Fibroblast of skin of scalp (primary cell): ENCODE measurements at places on chromosomes 13 and 19.
A peak's percentile ranks its signal among the peaks of the same experiment; 100 is the strongest.

GRCh38 chr13:106550570-106551135, 15.2 kb upstream of the EFNB2 start:
- DNase-seq = no peak

DNA sequence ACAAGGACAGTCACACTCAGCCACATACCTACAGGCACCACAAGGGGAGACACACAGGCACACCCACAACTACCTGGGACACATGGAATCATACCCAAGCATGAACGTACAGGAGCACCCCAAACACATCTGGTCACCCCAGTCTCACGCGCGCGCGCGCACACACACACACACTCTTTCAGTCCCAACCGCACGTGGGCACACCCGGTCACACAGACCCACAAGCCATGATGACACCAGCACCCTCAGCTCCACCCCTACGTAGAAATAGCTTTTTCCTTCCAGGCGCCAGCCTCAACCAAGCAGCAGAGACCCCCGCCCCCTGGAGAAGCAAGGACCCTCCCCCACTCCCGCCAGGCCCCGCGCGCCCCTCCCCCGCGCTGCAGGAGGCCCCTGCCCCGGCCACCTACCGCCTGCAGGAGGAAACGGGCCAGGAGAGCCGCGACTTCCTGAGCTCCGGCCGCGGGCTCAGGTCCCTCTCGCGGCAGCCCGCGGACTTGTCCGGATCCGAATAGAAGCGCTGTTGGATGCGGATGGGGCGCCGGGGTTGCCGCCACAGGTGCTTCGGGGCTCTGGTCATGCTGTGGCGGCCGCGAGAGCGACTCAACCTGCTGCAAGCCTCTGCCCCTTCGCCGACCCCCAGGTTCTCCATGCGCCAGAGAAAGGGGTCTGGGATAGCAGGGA, 6.4 kb upstream of the PDE4C start:
- DNase-seq = no peak

DNA sequence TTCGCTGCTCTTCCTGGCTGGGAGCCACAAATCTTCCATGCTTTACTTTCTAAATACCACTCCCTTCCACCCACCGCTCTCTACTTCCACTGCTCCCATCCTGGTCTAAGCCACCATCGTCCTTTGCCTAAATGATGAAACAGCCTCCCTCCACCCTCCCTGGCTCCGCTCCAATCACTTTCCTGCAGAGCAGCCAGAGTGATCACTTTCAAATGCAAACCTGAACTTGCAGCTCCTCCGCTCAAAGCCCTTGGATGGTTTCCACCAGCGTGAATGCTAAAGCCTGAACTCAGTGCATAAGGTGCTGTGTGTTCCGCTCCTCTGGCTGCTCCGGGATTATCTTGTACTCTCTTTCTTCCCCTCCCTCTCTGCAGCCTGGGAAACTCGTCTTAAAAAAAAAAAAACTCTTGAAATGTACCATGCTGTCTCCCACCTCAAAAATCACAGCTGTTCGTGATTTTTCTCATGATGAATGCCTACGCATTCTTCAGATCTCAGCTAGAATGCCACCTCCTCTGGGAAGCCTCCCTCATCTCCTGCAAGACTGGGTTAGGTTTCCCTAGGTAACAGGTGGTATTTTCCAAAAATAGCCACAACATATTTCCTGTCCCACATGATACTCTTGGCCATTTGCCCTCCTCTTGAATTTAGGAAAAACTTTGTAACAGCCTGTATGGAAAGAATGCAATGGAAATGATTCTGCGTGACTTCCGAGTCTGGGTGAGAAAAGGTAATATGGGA, 3.7 kb upstream of the SIN3B start:
- peak; percentile 83 for DNase-seq

- DNase-seq = peak; percentile 39
These were observed 176.7 kb upstream of the RNF113B start for GRCh38 chr13:98353750-98354149.

DNA sequence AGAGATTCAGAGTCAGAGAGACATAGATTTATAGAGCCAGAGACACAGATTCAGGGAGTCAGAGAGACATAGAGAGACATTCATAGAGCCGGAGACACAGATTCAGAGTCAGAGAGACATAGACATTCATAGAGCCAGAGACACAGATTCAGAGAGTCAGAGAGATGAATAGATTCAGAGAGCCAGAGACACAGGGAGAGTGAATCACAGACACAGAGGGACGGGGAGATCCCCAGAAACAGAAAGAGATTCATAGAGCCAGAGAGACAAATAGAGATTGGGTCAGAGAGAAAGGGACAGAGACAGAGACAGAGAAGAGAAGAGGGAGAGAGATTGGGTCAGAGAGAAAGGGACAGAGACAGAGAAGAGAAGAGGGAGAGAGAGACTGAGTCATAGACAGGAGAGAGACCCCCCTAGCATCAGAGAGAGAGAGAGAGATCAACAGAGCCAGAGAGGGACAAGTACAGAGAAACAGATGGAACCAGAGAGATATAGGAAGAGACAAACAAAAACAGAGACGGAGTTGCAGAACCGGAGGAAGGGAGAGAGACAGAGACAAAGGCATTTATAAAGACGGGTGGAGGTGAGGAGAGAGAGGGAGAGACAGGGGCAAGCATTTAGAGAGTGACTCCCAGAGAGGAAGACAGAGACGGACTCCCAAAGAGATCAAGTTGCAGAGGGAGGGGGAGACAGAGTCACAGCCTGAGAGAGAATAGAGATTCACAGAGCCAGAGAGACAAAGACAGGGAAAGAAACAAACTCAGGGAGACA, 1.1 kb upstream of the PRKCG start:
- no peak for DNase-seq

DNA sequence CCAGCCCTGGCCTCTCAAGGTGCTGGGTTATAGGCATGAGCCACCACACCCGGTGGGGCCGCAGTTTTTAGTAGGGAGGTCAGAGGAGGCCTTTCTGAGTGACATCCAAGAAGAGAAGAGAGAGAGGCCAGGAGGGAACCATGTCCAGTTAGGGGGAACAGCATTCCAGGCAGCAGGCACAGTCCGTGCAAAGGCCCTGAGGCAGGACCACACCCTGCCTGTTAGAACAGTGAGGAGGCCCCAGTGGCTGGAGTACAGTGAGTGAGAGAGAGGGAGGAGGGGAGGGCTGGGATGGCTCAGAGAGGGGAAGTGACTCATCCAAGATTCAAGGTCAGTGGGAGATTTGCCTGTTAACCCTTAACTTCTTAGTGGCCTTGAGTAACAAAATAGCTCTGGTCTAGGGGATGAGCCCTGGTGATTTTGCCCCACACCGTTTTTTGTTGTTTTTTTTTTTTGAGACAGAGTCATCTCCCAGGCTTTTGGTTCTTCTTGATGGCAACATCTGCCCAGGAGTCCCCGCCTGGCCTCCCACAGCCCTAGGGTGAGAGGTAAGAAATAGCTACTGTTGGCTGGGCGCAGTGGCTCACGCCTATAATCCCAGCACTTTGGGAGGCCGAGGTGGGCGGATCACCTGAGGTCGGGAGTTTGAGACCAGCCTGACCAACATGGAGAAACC, 2.7 kb upstream of the PLIN3 start:
- peak; percentile 94 for DNase-seq

- no peak for DNase-seq
These were observed 463 bp upstream of the POMP start for GRCh38 chr13:28658539-28658795.

DNA sequence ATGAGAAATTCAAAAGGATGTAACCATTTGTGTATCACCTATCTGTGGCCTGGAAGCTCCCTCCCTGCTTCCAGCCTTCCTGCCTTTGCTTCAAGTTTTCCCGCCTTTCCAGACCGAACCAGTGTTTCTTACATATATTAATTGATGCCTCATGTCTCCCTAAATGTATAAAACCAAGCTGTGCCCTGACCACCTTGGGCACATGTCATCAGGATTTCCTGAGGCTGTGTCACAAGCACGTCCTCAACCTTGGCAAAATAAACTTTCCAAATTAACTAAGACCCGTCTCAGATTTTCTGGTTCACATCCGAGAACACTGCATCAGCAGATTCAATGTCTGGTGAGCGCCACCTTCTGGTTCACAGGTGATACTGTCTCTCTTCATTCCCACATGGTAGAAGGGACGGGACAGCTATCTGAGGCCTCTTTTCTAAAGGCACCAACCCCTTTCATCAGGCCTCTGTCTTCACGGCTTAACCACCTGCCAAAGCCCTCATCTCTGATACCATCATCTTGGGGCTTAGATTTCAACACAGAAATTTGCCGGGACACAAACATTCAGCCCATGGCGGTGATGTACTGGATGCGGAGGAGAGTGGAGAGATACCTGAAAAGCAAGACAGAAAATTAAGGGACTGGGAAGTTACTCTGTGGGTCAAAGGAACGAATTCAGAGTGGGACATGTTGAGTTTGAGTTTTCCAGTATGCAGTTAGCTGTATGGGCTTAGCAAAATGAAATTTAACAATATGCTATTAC, 58.7 kb upstream of the PABPC3 start:
- peak; percentile 56 for DNase-seq

GRCh38 chr19:16561382-16561781, 10.8 kb downstream of the SLC35E1 start:
- no peak for DNase-seq

GRCh38 chr19:1265615-1266128, 3.5 kb upstream of the CIRBP start:
- DNase-seq = peak; percentile 97

GRCh38 chr13:102947745-102948405, 102.0 kb downstream of the ERCC5 start:
- DNase-seq = no peak

DNA sequence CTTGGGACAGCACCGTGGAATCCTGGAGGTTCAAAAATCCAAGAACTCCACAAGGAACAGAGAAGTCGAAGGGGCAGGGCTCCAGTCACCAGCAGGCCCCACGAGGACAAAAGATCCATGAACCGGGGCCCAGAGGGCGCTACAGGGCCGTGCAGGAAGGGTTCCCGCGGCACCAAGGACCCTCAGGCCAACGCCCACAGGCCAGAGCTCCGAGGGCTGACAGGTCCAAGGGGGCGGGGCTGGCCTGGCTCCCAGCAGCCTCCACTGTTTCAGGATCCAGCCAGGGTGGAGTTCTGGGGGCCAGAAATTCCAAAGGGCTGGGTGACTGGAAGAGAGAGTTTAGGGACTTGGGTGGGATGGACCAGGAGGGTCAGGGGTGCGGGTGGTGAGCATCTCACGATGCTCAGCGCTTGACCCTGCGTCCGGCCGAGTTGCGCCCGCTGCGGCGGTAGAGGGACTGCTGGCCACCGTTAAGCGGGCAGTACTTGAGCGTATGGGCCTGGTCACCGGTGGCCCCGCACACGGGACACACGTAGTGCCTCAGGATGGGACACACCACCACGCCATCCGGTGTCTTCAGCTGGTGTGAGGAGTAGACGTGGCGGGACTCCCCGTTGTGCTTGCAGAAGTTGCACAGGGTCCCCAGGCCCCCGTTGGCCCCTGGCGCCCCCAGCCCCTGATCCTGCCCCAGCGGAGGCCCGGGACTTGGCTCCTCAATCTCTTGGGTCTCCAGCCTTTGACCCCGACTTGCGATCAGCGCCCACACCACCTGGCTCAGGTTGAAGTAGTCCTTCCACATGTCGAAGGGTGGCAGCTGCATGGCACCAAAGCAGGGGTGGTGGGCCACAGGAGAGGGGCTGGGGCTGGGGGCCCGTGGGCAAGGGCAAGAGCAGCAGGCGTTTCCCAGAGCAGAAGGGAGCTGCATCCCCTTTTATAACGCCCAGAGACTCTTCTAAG, at the start of gene NANOS2:
NANOS2 (minus strand) TSS at position 905 of the 957 bp plus-strand sequence; CDS start at position 820, 85 bp downstream.
- no peak for DNase-seq

GRCh38 chr13:111490611-111491010, 170.2 kb downstream of the TEX29 start:
- no peak for DNase-seq

GRCh38 chr19:36030264-36031148, 2.2 kb downstream of the CLIP3 start:
- DNase-seq = peak; percentile 36

DNA sequence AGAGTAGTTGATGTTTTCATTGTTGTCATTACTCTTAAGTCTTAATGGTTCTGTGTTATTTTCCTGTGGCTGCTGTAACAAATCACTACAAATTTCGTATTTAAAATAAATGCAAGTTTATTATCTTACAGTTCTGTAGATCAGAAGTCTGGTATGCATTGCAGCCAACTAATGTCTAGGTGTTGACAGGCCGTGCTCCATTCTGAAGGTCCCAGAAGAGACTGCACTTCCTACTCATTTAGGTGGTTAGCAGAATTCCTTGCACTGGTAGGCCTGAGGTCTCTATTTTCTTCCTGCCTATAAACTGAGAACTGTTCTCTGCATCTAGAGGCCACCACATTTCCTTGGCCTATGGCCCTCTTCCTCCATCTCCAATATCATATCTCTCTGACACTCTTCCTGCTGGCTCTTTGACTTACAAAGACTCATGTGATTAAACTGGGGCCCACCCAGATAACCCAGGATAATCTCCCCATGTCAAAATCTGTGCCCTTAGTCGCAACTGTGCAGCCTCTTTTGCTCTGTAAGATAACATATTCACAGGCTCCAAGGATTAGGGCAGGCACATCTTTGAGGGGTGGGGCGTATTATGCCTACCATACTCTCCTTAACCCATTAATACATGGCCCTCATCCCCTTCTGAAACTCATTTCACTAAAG, 468.4 kb downstream of the FOXO1 start:
- peak; percentile 4 for DNase-seq

GRCh38 chr19:47819858-47820257, 1.9 kb upstream of the CRX start:
- DNase-seq = no peak

- no peak for DNase-seq
These were observed 407.8 kb downstream of the OLFM4 start for GRCh38 chr13:53436396-53436795.

DNA sequence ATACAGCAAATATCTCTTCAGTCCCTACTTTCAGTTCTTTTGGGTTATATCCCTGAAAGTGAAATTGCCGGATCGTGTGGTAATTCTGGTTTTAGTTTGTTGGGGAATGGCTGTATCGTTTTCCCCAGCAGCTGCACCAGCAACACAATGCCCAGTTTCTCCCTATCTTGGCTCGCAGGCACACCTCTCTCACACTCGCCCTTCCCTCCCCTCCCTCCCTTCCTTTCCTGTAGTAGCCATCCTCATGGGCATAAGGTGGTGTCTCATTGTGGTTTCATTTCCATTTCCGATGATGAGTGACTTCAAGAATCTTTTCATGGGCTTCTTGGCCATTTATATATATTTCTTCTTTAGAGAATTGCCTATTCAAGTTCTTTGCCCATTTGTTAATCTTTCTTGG, 8.6 kb upstream of the GPR18 start:
- no peak for DNase-seq

DNA sequence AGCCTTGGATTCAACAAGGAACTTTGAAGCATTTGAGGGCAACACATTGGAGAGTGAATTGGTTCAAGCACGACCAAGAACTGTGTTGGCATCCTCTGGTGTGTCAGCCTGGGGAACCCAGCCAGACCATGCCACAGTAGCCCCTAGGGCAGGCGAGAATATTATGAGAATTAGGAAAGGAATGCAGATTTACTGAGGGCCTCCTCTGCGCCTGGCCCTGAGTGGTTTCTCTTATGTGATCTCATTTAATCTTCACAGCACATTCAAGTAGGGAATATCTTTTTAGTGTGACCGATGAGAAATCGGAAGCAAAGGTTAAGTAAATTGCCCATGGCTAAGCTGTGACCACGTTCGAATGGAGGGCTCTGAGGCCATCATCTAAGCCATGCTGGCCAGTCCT, 15.3 kb upstream of the ERICH6B start:
- DNase-seq = peak; percentile 19
